ENCODE measurements at places on chromosomes 11 and 22.

DNA sequence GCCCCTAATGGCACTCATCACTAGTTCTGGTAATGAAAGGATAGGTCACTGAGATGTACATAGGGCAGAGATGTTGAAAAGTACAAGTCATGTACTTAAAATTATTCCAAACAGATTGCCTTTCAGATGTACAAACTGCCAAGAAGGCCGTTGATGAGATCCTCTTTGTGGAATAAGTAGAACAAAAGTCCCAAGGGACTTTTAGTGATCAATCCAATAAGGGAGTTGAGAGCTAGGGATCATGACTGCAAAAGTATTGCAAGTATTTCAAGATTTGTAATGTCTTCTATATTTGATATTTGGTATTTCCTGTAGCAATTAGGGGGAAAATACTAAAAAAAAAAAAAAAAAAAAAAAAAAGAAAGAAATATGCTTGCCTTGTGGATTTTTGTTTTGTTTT is 82.2 kb downstream of the ATG16L2 start:
- no peak for DNase-seq

GRCh38 chr22:17269607-17270261 is 50.5 kb upstream of the ADA2 start:
- DNase-seq = no peak

- DNase-seq = no peak
These were observed 61.7 kb upstream of the CHRNA10 start for GRCh38 chr11:3732671-3733436.

DNA sequence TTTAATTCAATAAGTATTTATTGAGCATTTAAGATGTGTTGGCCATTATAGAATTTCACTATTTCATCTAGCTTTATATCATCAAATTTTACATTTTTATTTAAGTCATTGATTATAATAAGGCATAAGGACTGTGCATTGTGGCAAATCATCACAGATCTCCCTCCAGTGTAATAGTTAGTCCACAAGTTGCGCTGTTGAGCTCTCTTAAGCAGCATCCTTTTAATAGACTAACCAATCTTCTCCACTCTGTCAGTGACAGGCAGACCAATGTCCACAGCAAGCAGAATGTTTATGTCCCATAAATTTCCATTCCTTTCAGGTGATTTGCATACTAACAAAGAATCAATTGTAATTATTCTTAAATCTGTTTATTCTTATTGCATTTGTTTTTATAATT is 595.3 kb upstream of the CCDC90B start:
- DNase-seq = no peak

DNA sequence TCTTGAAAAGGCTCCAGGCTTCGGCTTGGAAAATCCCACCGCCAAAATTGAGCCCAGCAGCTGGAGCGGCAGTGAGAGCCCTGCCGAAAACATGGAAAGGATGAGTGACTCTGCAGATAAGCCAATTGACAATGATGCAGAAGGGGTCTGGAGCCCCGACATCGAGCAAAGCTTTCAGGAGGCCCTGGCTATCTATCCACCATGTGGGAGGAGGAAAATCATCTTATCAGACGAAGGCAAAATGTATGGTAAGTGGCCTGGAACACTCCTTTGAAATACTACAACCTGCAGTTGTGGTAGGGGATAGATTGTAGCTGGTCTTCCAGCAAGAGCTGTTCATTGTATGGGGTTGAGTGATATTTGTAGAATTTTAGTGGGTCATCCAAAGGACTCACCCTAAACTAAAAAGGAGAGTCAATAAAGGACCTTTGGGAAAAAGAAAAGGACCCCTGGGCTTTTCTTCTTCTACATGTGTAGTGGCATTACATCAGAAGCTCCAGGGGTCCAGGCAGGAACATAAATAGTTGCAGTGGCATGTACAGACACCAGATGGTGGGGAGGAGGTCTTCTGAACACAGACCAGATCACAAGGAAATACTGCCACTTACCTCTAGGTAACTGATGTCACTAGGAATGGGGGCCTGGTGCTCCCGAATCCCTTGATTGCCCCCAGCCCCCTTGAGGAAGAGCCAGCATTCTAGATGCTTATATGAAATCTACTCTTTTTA is 90.1 kb downstream of the TEAD1 start:
- no peak for DNase-seq

GRCh38 chr11:128297091-128297651 is 290.2 kb downstream of the ETS1 start:
- DNase-seq = no peak
